Breast epithelium (tissue), 4 donors: ENCODE measurements at places on chromosomes 5 and 9. TPM values are rescaled to one million over a fixed set of nuclear protein-coding genes. Genes with fewer than 3 reads are reported as not detected.

DNA sequence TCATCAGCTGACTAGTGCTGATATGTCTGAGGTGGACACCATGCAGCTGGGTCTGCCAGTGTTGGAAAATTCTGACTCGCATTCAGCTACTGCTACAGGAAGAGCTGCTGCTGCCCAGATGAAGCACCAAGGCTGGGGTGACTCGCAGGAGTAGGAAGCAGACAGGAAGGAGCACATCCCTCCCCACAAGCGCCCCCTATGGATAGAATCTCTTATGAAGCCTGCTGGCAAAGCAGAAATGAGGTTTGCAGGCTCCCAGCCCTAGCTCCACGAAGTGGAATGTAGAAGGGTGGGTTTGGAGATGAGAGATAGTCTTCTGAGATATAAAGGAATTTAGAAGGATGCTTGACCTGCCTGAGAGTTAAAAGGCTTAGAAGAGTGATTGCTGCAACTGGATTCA lies 443.0 kb downstream of the ACTL7B start:
- H3K4me1 ChIP-seq = no peaks in the 10 kb centered on the region
- H3K4me3 ChIP-seq = no peak overlapping the region
- H3K36me3 ChIP-seq = no peaks in the 10 kb centered on the region

The EDIL3 gene
- total RNA-seq = 4.6 TPM

DNA sequence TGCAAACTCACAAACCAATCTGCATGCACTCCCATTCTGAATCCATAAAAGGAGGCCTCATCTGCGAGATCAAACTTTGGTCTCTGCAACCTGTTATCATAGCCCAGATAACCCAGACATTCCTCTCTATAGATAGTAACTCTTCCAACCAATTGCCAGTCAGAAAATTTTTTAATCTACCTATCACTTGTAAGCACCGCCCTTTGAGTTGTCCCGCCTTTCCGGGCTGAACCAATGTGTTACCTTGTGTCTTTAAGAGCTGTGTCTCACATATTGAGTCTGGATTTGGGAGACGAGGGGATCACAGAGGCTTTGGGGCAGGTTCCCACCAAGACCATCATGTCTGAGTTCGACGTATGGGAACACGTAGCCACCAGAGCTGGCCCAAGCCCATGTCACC lies 91.1 kb upstream of the PPP1R26 start:
- no peaks in the 10 kb centered on the region for H3K4me1 ChIP-seq
- no peaks in the 10 kb centered on the region for H3K36me3 ChIP-seq
- peaks cover 21% of the 10 kb centered on the region for H3K27me3 ChIP-seq
- no peak overlapping the region for H3K4me3 ChIP-seq
- H3K27ac ChIP-seq = no peak overlapping the region

GRCh38 chr5:133843911-133844310 lies 124.5 kb downstream of the C5orf15 start:
- peak; percentile 19 for DNase-seq
- no peaks in the 10 kb centered on the region for H3K27me3 ChIP-seq
- no peaks in the 10 kb centered on the region for H3K4me1 ChIP-seq
- no peaks in the 10 kb centered on the region for H3K36me3 ChIP-seq
- peak overlapping the region; percentile 7 for H3K27ac ChIP-seq

GRCh38 chr9:98130576-98131228 lies 11.7 kb upstream of the TRIM14 start:
- H3K27me3 ChIP-seq = no peaks in the 10 kb centered on the region
- no peak overlapping the region for H3K4me3 ChIP-seq
- no peak overlapping the region for H3K27ac ChIP-seq

The C9orf78 gene
- total RNA-seq = 57.8 TPM

The EIF4E1B gene
- total RNA-seq = 1.6 TPM

The CDC42SE2 gene
- total RNA-seq = 41.0 TPM

DNA sequence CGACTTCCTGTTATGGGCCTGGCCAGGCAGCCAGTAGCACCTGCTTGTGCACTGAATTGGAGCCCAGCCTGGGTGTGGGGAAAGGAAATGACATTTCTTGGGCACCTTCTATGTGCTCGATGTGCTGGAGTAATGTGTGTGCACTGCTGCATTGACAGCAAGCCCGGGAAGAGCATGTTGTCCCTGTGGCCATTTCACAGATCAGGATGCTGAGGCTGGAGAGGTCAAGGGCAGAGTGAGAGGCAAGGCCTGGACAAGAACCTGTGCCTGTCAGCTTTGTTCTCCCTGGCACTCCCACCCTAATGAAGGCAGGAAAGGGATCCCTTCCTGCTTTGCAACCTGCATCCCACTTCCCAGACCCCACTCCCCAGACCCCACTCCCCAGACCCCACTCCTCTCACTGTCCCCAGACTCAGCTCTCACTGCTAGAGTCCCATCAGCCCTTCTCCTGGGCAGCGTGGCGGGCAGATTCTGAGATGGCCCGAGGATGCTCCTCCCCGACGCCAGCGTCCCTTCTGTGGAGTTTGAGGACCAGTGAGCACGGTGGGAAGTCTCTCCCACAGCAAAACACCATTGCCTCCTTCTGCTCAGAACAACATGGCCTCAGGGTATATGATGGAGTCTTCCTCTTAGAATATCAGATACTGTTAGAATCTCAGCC lies 49.6 kb downstream of the BARX1 start:
- no peaks in the 10 kb centered on the region for H3K27me3 ChIP-seq
- H3K4me3 ChIP-seq = no peak overlapping the region
- H3K4me1 ChIP-seq = no peaks in the 10 kb centered on the region
- no peak overlapping the region for H3K27ac ChIP-seq
- DNase-seq = no peak

DNA sequence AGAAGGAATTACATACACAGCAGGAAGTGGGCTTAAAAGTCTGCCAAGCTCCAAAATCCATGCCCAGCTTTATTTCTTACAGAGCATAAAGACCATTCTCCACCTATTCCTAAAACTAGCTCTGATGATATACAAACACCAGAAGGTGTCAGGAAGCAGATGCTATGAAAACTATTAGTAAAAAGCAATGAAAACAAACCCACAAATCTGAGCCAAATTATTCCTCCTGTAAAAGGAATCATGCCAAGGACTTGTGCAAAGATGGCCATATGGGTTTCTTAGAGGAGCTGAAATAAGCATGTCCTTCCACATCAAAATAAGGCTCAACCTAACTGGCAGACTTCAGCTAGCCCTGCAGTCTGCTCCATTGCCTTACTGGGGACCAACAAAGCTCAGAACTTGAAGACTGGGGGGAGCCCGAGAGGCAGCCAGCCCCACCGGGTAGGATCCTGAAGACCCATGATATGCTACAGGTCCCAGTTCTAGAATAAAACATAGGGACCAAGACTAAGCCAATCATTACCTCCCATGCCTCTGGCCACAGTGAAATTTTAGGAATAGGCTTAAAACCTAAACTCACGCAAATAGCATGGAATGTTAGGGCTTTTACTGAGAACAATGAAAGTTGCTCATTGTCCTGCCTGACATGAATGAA lies 42.8 kb upstream of the GABRP start:
- no peak overlapping the region for H3K4me3 ChIP-seq
- no peaks in the 10 kb centered on the region for H3K36me3 ChIP-seq
- no peak overlapping the region for H3K27ac ChIP-seq
- no peaks in the 10 kb centered on the region for H3K27me3 ChIP-seq

DNA sequence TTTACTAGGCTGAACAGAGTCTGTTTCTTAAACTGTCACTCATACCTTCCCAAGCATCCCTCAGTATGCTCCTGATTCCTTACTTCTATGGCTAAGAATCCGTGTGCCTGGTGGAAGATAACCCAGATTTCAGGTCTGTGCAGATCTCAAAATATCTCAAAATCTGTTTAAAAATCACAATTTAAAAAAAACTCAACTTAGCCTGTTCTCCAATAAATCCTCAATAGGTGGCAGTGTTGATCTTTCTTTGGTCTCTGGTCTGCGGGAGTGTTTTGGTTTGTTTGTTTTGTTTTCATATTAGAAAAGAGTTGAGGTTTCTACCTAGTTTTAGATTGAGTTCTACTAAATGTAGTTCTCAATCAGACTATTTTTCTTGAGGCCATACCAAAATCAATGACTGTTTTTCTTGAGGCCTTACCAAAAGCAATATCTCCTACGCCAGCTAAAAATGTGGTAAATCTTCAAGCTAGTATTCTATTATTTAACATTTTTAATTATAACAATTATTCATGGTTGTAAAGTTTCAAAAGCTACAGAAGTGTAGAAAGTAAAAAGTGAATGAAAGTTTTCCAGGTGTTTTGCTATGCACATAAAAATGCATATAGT lies 57.9 kb downstream of the TGFBR1 start:
- no peaks in the 10 kb centered on the region for H3K36me3 ChIP-seq
- no peak for DNase-seq
- H3K4me3 ChIP-seq = no peak overlapping the region
- no peaks in the 10 kb centered on the region for H3K27me3 ChIP-seq

DNA sequence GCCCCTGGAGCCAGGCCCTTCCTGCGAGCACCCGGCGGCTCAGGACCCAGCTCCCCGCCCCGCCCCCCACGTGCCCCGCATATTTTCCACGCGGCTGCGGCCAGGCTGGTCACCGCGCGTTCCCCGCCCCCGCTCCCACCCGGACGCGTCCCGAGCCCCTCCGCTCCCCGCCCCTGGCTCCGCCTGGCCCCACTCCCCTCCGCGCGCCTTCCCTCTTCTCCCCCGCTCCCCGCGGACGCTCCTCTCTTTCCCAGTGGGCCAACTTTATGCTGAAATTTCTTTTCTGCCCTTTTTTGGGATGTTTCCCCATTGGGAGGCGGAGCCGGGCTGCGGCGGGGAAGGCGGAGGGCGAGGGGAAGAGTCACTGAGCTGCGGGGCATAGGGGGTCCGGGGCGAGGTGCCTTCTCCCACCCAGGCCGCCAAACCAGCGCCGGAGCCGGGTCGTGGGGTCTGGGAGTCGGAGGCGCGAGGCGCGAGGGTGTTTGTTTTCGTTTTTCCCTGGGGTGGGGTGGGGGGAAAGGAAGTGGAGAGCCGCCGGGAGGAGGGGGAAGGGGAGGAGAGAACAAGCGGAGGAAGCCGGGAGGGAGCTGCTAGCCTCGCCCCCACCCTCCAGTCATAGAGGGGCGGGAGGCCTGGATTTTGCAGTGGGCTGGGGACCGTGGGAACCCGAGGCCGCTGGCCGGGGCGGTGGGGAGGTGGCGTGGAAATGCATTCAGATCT lies 1.0 kb upstream of the TPM2 start:
- peak overlapping the region; percentile 68 for H3K4me3 ChIP-seq
- peak overlapping the region; percentile 92 for H3K27ac ChIP-seq
- peak; percentile 81 for DNase-seq
- no peaks in the 10 kb centered on the region for H3K27me3 ChIP-seq

The FIBCD1 gene
- not detected for total RNA-seq

The CD274 gene
- 3.1 TPM for total RNA-seq

DNA sequence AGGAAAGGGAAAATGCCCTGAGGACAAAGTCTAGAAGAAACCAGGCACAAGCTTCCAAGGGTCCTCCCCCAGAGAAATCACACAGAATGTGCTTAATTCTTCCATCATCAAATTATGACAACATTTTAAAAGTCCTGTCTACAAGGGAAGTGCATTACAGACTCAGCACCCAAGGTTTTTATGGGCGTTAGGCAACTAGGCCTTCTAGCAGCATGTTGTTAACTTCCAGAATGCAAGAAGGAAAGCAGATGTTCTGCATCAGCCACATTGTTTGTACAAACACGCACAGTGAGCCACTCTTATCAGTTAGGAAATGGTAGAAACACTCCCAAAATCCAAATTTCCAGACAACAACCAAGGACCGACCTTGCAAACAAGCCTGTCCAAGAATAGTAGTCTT lies 26.5 kb downstream of the SMC5 start:
- H3K27ac ChIP-seq = peak overlapping the region; percentile 21
- no peaks in the 10 kb centered on the region for H3K4me1 ChIP-seq

The ACOT12 gene
- not detected for total RNA-seq

GRCh38 chr5:79759436-79759835 lies 69.8 kb downstream of the CMYA5 start:
- H3K4me3 ChIP-seq = no peak overlapping the region
- H3K27me3 ChIP-seq = no peaks in the 10 kb centered on the region
- no peaks in the 10 kb centered on the region for H3K36me3 ChIP-seq
- DNase-seq = no peak
- no peaks in the 10 kb centered on the region for H3K4me1 ChIP-seq

DNA sequence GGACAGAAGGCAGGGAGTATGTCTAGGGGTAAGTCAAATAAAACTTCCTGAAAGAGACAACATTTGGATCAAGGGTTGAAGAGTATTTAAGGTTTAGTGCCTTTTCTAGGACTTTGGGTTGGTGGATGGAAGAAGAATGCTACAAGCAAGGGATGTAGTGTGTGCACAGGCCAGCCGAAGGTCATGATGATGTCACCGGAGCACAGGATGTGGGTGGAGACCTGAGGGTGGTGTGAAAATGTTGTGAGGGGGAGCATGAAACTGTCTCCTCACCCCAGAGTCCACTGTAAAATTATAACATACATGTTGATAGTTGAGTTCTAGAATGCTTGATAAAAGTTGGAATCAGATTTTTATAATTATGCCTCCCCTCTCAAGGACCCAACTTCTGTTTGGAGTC lies 553.3 kb upstream of the SGCD start:
- H3K4me1 ChIP-seq = no peaks in the 10 kb centered on the region
- DNase-seq = no peak

GRCh38 chr5:137341831-137342230 lies 157.3 kb downstream of the SPOCK1 start:
- H3K27ac ChIP-seq = no peak overlapping the region
- no peaks in the 10 kb centered on the region for H3K27me3 ChIP-seq
- H3K36me3 ChIP-seq = no peaks in the 10 kb centered on the region
- H3K4me3 ChIP-seq = no peak overlapping the region
